ENCODE measurements at places on chromosomes 1 and 21.

- peak; percentile 67 for DNase-seq
Measured at GRCh38 chr1:110645821-110646735, 28.7 kb downstream of the KCNA3 start.

DNA sequence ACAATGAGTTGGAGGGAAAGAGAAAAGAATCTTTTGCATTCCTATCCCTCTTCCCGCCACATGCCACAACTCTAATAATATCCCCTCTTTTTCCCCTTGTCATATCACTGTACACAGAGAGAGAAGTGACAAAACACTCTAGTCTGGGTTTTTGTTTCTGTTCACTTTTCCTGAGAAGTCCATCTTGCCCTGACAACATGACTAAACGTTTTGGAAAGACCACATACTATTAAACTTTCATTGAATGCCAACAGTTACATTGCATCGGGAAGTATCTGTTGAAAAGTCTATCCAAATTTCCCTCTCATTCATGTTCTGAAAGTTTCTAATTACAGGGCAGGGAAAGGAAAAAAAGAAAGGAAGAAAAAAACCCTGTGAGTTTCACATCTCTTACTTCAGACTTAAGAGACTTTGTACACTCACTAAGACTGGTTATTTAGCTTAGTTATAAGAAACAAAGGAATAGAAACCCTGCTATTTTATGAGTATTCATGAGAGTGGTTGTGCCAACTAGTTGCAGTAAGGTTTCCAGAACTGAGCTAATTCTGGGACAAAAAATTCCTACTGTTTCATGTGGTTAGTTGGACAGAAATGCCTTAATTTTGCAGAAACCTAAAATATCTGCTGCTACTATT lies 16.9 kb downstream of the PLA2G4A start:
- DNase-seq = no peak

DNA sequence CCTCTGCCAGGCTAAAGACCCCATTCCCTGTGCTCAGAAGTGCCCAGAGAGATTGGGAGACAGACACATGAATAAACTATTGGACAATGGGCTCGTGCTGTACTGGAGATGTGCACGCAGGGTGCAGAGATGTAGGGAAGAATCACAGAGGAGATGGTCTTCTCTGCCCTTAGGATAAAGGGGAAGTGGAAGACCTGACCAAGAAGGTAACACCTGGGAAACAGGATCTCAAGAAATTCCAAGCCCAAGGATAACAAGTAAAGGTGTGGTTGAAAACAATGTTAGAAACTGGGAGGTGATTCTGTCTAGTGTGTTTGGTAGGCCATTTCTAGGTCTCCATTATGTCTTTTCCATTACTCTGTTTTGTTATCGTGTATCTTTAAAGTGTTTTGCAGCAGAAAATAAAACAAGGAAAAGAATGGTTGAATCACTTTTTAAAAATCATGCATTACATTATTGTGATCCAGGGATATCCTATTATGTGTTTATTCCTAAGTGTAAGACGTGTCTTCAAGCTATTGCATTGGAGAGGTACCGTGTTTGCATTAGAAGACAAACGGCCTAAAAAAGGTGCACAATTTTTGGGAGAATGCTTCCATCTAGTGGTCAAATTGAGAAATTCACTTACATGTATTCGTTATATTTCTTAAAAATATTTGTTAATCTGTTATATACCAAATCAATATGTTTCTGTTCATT lies 40.8 kb upstream of the KCTD3 start:
- DNase-seq = peak; percentile 50

DNA sequence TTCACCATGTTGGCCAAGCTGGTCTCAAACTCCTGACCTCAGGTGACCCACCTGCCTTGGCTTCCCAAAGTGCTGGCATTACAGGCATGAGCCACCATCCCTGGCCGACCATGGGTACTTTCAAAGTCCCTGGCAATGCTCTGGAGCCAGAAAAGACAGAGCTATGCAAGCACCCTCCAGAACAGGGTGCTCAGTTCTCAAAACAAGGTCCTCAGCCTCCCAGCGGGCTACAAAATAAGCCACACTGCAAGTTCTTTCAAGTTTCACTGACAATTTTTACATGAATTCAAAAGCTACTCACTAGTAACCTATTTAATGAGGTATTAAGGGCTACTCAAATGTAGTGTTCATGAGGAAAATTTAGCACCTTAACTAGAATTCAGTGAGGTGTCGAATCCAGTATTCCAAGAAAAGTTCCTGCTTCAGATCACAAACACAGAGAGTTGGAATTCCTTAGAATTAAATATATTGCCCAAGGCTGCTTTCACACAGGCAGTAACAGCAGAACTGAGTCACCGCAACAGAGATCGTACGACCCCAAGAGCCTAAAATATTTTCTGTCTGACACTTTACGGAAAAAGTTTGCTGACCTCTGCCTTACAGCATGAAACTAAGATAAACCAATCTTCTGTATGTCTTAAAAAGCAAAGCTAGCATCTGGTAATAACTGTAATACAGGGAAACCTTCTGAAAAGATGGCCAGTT lies 60.7 kb downstream of the HSF2BP start:
- peak; percentile 77 for DNase-seq

- DNase-seq = no peak
Measured at GRCh38 chr21:45158491-45159423, 84.4 kb downstream of the ADARB1 start.

DNA sequence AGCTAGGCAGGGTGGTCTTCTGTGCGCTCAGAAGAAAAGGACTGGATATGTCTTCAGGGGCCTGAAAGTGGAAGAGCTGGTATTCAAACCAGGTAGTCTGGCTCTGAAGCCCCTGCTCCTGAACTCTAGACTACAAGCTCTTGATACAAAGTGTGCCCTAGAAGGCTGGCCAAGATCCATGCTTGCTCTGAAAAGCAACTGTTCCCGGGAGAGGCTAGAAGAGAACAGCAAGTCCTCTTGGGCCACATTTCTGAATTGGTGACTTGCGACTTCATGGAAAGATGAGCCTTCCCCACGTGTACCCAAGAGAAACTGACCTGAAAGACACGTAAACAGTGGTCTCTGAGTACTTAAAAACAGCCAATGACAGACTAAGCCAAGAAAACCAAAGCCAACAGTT lies 123.3 kb upstream of the GRIK3 start:
- no peak for DNase-seq

DNA sequence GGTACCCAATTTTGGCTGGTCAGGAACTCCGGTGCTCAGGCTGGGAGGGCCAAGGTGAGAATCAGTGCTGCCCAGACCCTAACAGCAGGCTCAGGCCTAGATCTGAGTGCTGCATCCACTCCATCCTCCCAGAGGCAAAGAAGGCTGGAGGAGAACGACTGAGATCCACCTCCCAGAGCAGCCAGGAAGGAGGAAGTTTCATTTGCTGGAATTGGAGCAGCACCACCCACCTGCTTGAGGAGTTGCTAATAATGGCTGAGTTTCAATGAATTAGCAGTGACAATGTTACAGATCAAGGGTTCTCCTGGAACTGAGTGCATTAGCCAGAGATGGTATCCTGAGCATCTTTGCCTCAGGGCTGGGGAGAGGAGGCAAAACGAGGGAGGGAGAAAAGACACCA lies 46.7 kb upstream of the KLHDC7A start:
- no peak for DNase-seq

- DNase-seq = no peak
Measured at GRCh38 chr21:44441581-44442265, 13.6 kb upstream of the LRRC3 start.

DNA sequence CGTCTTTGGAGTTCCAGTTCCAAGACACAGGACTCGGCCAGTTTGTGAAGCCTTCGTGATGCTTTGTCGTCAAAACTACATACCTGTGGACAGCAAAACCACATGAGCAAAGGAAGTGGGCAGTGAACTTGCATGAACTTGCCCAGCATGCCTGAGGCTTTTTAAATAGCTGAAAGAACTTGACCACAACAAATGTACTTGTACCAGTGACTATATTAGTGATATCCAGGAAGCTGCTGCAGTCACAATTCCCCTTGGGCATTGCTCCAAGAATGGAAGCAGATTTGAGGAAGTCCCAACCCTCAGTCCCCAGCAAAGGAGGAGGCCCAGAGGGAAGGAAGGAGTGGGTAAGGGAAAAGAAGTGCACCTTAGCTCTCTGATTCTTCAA lies 2.6 kb downstream of the FUCA1 start:
- peak; percentile 33 for DNase-seq

- no peak for DNase-seq
Measured at GRCh38 chr1:246078126-246078887, 428.8 kb downstream of the SMYD3 start.

DNA sequence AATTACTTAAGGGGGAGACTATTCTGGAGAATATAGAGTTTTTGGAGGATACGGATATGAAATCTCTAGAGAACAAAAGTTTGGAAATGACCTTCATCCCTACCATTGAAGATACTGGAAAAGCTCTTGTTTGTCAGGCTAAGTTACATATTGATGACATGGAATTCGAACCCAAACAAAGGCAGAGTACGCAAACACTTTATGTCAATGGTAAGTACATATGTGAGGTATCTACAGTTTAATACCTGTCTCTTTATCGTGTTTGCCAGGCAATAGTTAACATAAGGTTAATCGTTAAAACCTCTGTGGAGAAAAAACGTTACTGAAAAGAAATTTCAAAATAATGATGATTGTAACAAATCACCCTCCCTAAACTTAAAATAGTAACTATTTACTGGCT lies 11.8 kb downstream of the VCAM1 start:
- DNase-seq = no peak

DNA sequence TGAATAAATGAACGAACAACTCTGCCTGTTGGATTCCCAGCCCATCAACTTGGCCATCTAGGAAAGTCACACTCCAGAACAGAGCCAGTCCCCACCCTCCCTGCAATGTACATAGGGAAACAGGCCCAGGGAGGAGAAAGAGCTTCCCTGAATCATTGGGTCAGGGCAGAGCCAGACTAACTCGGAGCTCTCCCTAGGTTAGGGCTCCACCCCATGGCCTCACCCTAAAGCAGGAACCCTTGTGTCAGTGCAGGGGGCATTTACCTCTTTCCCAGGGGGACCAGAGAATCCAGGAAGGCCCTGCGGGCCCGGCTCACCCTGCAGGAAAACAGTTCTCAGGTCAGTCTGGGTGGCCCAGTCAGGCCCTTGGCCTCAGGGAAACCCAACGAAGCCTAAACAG lies 11.6 kb downstream of the COL9A2 start:
- no peak for DNase-seq

GRCh38 chr1:89652373-89652772 lies 19.5 kb downstream of the LRRC8C start:
- no peak for DNase-seq

- DNase-seq = no peak
Measured at GRCh38 chr1:5742032-5742431, 250.2 kb downstream of the NPHP4 start.

- no peak for DNase-seq
Measured at GRCh38 chr1:193562121-193562520, 375.7 kb upstream of the B3GALT2 start.

DNA sequence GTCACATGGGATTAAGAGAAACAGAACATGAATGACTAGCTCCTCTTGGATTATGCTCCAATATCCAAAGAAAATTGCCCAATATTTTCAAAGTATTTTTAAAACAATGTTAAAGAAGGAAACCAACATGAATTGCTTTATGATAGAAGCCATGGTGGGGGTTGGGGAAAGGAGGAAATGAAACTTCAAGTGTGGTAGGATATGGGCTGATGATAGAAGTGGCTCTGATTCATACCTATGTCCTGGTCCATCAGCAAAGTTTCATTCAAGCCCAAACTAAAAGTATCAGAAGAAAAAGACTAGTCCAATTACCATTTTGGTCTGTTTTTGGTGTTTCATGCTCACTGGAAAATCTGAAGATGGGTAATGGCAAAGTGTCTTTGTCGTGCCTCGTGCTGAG lies 104.2 kb upstream of the PROX1 start:
- DNase-seq = no peak

GRCh38 chr1:22323141-22323845 lies 128.4 kb upstream of the ZBTB40 start:
- DNase-seq = no peak

DNA sequence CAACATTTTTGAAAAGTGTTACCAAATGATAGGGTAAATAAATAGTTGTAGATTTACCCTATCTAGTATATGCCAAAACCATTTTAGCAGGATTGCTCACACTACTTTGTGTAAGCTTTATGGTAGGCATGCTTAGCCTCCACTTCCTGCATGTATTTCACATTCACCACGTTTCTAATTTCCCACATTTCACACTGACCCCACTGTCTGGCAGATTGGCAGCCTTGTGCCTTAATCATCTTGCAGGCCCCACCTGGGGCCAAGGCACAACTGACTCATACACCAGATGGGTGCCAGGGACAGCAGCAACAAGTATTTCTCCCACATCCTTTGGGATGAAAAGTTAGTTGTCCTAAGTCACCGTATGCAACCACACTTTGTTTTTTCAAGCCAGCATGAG lies 21.2 kb upstream of the CENPF start:
- DNase-seq = peak; percentile 86

- peak; percentile 29 for DNase-seq
Measured at GRCh38 chr1:38991638-38992411, 749 bp downstream of the AKIRIN1 start.

- DNase-seq = no peak
Measured at GRCh38 chr1:242569867-242570266, 45.4 kb upstream of the PLD5 start.

GRCh38 chr1:41915786-41916571 lies 2.7 kb downstream of the HIVEP3 start:
- DNase-seq = no peak

GRCh38 chr1:77412820-77413530 lies 131.2 kb downstream of the AK5 start:
- no peak for DNase-seq

DNA sequence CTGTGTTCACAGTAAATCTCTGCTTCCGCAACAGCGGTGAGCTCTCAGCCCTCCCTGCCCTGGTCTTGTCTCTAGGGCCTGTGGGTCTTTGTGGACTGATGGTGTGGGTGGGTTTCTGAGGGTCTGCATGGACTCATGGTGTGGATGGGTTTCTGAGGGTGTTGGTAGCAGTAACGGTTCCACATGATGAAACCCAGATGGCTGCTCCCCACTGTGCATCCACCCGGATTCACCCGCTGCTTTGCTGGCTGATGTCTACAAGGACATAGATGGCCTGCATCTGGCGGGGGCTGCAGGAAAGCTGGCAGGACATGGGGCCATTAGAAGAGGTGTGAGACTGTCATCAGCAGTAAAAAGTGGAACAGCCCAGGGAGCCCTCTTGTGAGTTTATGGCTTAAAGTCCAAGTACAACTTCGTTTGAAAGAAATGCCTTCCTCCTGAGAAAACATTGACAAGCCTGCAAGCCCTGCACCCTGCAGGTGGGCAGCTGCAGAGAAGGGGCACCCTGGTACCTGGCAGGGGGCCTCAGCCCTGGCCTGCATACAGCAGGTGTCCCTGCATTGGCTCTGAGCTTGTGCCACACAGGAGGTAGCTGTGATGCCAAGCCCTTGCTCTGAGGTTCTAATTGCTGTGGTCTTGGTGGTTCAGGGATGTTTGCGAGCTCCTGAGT lies 156.9 kb upstream of the COL6A1 start:
- DNase-seq = no peak

GRCh38 chr1:58596631-58597052 lies 19.6 kb upstream of the TACSTD2 start:
- DNase-seq = no peak

- no peak for DNase-seq
Measured at GRCh38 chr21:41819236-41819855, 52.5 kb upstream of the RIPK4 start.
